Activated CD4-positive, alpha-beta T cell treated with anti-CD3 and anti-CD28 coated beads, Interleukin-2, amount 10 ng/mL, durations not matched to agents 24 days and 14 days (primary cell): ENCODE measurements at places on chromosomes 3 and 15. TPM values are rescaled to one million over a fixed set of nuclear protein-coding genes. Genes with fewer than 3 reads are reported as not detected.
A peak's percentile ranks its signal among the peaks of the same experiment; 100 is the strongest.

- H3K27ac ChIP-seq: no peak overlapping the region
- no peaks in the 10 kb centered on the region for H3K36me3 ChIP-seq
- H3K4me1 ChIP-seq: peaks cover 49% of the 10 kb centered on the region
- no peak for DNase-seq
- no peaks in the 10 kb centered on the region for H3K27me3 ChIP-seq
Measured at GRCh38 chr3:156670077-156670476, 4.3 kb upstream of the TIPARP start.

DNA sequence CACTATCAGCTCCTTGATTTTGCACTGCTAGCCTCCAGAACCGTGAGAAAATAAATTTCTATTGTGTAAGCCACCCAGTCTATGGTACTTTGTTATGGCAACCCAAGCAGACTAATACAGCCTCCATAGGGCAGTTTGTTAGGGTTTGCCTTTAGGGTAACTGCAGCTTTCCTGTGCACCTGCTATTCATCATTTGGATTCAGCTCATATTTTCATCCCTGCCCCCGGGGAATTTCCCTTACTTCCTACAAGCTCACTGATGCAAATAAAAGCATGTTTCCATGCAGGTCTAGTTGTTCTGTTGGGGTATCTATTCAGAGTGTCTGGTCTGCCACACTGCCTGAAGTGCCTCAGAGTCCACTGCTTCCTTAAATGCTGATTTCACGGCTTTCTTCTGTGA lies 48.6 kb upstream of the ATOSA start:
- H3K27me3 ChIP-seq: peaks cover 6% of the 10 kb centered on the region
- no peak overlapping the region for H3K27ac ChIP-seq
- no peaks in the 10 kb centered on the region for H3K36me3 ChIP-seq
- no peak for DNase-seq
- H3K4me3 ChIP-seq: no peak overlapping the region
- H3K4me1 ChIP-seq: peaks cover 17% of the 10 kb centered on the region

DNA sequence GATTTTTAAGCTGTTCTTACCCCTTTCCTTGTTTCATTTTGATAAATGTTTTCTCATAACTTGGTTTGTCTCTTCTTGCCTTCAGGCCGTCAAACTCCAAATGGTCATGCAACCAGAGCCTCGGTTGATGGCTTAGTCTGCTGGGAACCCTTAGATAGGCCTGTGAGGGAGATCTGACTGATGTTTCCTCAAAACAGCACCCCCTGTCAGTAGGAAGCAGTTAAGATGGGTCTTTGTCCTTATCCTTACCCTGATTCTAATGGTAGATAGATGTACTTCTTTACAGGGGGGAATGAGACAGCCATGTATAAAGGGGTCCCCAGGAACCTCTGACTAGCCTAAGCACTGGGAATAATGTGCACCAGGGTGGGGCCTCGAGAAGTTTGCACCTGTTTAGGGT lies 16.3 kb upstream of the OR5H1 start:
- H3K36me3 ChIP-seq: no peaks in the 10 kb centered on the region
- H3K4me3 ChIP-seq: no peak overlapping the region
- H3K4me1 ChIP-seq: no peaks in the 10 kb centered on the region
- peaks cover 2% of the 10 kb centered on the region for H3K27me3 ChIP-seq
- no peak overlapping the region for H3K27ac ChIP-seq

DNA sequence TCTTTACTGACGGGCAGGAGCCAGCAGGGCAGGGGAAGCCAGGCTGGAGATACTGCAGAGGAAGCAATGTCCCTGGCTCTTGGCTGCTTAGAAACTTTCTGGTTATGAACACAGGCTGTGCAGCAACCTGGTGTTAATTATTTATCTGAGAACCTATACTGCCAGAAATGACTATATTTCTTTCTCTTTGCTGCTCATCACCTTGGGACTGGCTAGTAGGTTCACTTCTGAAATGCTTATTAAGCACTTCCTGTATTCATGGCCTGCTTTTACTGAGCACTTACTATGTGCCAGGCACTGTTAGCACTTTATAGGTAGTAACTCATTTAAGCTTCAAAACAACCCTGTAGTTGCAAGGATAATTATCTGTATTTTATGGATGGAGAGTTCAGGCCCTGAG lies 57.6 kb downstream of the RAB11A start:
- no peaks in the 10 kb centered on the region for H3K36me3 ChIP-seq
- no peak for DNase-seq
- H3K4me1 ChIP-seq: no peaks in the 10 kb centered on the region

GRCh38 chr3:169285057-169286033 lies 378.2 kb downstream of the MECOM start:
- no peak overlapping the region for H3K4me3 ChIP-seq
- H3K4me1 ChIP-seq: no peaks in the 10 kb centered on the region
- H3K27me3 ChIP-seq: no peaks in the 10 kb centered on the region
- no peak for DNase-seq
- no peaks in the 10 kb centered on the region for H3K36me3 ChIP-seq

- no peaks in the 10 kb centered on the region for H3K36me3 ChIP-seq
- H3K4me1 ChIP-seq: no peaks in the 10 kb centered on the region
- DNase-seq: no peak
- H3K4me3 ChIP-seq: no peak overlapping the region
- no peaks in the 10 kb centered on the region for H3K27me3 ChIP-seq
Measured at GRCh38 chr3:100910986-100911385, 82.2 kb downstream of the ABI3BP start.

DNA sequence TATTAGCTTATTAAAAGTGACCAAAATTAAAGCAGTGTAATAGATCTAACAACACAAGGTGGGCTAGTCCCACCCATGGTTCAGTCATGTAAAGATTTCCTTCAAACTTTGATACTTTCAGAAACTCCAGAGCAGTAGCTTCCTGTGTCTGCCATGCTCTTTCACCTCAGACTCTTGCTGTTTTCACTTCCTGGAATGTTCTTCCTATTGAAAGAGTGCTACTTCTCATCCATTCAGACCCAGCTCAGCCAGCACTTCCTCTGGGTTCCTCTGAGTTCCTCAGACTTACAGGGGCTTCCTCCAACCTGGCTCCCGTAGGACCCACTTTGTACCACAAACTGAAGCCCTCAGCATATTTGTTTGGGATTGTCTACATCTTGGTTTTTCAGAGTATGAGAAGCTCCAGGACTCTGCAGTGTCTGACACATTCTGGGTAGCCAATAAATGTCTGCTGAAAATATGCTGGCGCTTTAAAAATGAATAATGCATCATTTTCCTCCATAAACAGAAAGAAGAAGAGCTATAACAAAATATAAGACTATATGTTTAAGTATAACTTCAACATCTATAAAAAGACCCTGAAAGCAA lies 18.0 kb downstream of the NCEH1 start:
- no peak for DNase-seq
- no peak overlapping the region for H3K4me3 ChIP-seq
- peaks cover 3% of the 10 kb centered on the region for H3K36me3 ChIP-seq
- peaks cover 8% of the 10 kb centered on the region for H3K4me1 ChIP-seq
- H3K27ac ChIP-seq: peak overlapping the region; percentile 32

GRCh38 chr15:67248011-67248505 lies 6.4 kb downstream of the AAGAB start:
- H3K4me1 ChIP-seq: peaks cover 30% of the 10 kb centered on the region
- no peak for DNase-seq
- H3K27ac ChIP-seq: no peak overlapping the region

DNA sequence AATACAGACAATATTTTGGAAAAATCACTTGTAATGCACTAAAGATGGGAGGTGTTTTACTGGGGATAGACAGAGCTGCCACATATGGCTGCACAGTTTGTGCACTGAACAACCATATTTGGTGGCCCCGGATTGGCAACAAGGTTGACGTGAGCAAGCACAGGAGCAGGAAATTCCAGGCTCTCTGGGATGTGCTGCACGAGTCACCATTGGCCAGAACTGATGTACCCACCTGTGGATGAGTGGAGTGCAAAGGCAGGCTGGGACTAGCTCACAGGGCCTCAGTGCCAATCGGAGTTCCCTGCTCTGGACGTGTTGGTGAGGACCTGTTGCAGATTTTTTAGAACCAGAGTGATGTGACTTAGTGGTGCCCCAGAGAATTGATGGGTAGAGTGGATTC lies 42.0 kb upstream of the SCAANT1 start:
- no peak for DNase-seq
- H3K36me3 ChIP-seq: peaks cover 29% of the 10 kb centered on the region
- no peak overlapping the region for H3K4me3 ChIP-seq
- peak overlapping the region; percentile 45 for H3K27ac ChIP-seq

DNA sequence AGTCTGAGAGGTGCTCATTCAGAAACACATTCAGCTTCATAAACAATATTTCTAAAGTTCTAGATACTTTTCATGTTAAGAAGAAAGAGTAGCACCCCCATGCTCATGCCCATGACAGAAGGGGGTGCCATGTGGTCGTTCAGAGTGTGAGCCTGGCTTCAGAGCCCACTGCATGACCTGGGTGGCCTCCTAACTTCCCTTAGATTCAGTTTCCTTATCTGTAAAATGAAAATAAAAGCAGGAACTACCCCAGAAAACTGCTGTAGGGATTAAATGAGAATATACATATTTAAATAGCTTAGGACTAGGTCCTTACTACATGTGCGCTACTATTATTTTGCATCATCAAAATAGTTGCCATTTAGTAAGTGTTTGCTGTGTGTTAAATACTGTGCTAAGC lies 69.2 kb downstream of the ABHD5 start:
- DNase-seq: no peak
- H3K4me3 ChIP-seq: no peak overlapping the region
- H3K36me3 ChIP-seq: no peaks in the 10 kb centered on the region
- H3K4me1 ChIP-seq: peaks cover 18% of the 10 kb centered on the region
- peaks cover 2% of the 10 kb centered on the region for H3K27me3 ChIP-seq
- no peak overlapping the region for H3K27ac ChIP-seq

DNA sequence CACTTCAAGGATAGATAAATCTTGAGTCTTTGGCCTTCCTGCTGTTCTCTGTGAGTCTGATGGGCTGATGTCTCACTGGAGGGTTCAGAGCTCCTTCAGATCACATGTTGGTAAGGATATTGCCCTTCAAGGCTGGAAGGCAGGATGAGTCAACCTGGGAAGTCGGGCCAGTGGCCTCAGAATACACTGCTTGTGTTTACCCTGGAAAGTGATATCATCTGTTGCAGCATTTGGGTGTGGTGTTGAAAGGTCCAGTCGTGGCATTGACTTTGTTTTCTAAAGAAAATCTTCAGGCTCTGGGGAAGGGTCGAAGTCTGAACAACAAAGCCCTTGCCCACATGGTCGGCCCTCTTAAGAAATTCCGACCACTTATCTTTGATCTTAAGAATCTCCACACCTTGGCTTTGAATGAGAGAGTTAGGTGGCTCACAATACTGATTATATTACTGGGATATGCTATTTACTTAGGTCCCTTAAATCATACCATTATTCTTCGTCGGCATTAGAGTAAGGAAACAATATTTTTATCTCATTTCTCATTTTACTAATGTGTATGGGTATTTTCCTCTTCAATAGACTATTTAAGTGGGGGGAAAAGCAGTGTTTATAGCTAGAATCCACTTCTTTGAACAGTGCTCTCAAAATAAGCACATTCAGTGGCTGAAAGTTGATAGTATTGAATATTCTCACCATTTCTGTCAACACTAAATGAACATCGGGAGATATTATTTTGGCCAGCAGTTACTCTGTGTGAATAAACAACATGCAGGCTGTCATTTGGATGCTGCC lies 303.9 kb upstream of the RASGRP1 start:
- no peak overlapping the region for H3K27ac ChIP-seq
- peaks cover 3% of the 10 kb centered on the region for H3K27me3 ChIP-seq
- H3K4me1 ChIP-seq: no peaks in the 10 kb centered on the region
- no peak for DNase-seq

- DNase-seq: no peak
- no peak overlapping the region for H3K4me3 ChIP-seq
- peaks cover 34% of the 10 kb centered on the region for H3K27me3 ChIP-seq
- no peak overlapping the region for H3K27ac ChIP-seq
Measured at GRCh38 chr3:35638251-35638979, 910 bp upstream of the ARPP21 start.

- DNase-seq: no peak
- no peak overlapping the region for H3K27ac ChIP-seq
- H3K36me3 ChIP-seq: peaks cover 4% of the 10 kb centered on the region
- H3K27me3 ChIP-seq: no peaks in the 10 kb centered on the region
Measured at GRCh38 chr3:66255865-66256264, 35.1 kb downstream of the SLC25A26 start.

GRCh38 chr3:111336511-111336910 lies 205.5 kb upstream of the CD96 start:
- no peaks in the 10 kb centered on the region for H3K27me3 ChIP-seq
- DNase-seq: peak; percentile 68
- no peak overlapping the region for H3K27ac ChIP-seq

GRCh38 chr3:16075647-16076046 lies 98.8 kb upstream of the GALNT15 start:
- H3K27me3 ChIP-seq: no peaks in the 10 kb centered on the region
- no peak overlapping the region for H3K27ac ChIP-seq
- H3K4me3 ChIP-seq: no peak overlapping the region
- DNase-seq: no peak
- no peaks in the 10 kb centered on the region for H3K4me1 ChIP-seq

- DNase-seq: peak; percentile 84
- peaks cover 16% of the 10 kb centered on the region for H3K4me1 ChIP-seq
- peak within 1 kb of the TSS; percentile 74 for H3K27ac ChIP-seq
- H3K4me3 ChIP-seq: peak within 1 kb of the TSS; percentile 96
Measured at GRCh38 chr3:61561374-61562041, at the start of gene PTPRG. TSS of gene PTPRG (plus strand) at chr3:61561571. CDS start at chr3:61562288, 717 bp downstream.

DNA sequence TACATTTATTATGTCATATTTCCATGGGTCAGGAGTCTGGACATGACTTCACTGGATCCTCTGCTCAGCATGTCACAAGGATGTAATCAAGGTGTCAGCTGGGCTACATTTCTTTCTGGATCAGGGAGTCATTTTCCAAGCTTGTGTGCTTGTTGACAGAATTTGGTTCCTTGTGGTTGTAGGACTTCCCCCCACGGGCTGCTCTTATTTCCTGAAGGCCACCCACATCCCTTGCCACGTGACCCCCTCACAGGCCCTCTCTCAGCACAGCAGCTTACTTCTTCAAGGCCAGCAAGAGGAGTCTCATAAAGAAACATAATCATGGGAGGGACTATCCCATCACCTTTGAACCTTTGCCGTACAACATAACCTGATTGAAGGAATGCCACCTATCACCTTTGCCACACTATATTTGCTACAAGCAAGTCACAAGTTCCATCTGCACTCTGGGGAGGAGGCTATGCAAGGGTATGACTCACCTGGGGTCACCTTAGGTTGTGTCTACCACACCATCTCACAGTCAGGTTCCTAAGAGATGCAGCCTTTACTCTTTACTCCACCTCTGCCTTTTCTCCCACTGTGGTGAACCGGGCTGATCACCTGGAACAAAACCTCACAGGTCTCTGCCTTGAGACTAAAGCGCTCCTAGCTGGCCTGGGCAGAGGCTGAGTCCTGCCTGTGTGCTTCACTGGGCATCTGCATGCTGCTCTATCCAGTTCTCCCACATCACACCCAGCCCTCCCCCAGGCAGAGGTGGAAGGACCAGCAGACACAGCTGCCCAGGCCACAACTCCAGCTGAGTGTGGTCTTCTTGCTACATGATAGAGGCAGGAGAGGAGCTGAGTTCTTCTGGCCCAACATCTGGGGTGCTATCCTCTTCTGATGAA lies 13.5 kb downstream of the RAB6B start:
- DNase-seq: no peak
- no peak overlapping the region for H3K4me3 ChIP-seq
- no peaks in the 10 kb centered on the region for H3K36me3 ChIP-seq
- H3K4me1 ChIP-seq: peaks cover 5% of the 10 kb centered on the region
- no peak overlapping the region for H3K27ac ChIP-seq
- peaks cover 6% of the 10 kb centered on the region for H3K27me3 ChIP-seq

Gene LYSMD2
- 15.4 and 15.5 TPM in 2 replicates for total RNA-seq

Gene RLBP1
- total RNA-seq: not detected in 2 replicates

Gene TMC3
- not detected in 2 replicates for total RNA-seq

Gene CCDC9B
- total RNA-seq: 0.21 and 0.54 TPM in 2 replicates

Gene GOLGA8R
- 1.3 and 1.5 TPM in 2 replicates for total RNA-seq

Gene PLA2G4D
- not detected in 2 replicates for total RNA-seq

Gene CIB1
- 149 and 156 TPM in 2 replicates for total RNA-seq

Gene CTXN2
- 0.07 TPM in 1 of 2 replicates, not detected in the other for total RNA-seq

Gene SLC9C1
- not detected in 2 replicates for total RNA-seq

Gene ECE2
- not detected in 2 replicates for total RNA-seq

Gene SQOR
- total RNA-seq: 103 and 108 TPM in 2 replicates
